Brain microvascular endothelial cell (primary cell): ENCODE measurements at places on chromosomes 1 and 21.

DNA sequence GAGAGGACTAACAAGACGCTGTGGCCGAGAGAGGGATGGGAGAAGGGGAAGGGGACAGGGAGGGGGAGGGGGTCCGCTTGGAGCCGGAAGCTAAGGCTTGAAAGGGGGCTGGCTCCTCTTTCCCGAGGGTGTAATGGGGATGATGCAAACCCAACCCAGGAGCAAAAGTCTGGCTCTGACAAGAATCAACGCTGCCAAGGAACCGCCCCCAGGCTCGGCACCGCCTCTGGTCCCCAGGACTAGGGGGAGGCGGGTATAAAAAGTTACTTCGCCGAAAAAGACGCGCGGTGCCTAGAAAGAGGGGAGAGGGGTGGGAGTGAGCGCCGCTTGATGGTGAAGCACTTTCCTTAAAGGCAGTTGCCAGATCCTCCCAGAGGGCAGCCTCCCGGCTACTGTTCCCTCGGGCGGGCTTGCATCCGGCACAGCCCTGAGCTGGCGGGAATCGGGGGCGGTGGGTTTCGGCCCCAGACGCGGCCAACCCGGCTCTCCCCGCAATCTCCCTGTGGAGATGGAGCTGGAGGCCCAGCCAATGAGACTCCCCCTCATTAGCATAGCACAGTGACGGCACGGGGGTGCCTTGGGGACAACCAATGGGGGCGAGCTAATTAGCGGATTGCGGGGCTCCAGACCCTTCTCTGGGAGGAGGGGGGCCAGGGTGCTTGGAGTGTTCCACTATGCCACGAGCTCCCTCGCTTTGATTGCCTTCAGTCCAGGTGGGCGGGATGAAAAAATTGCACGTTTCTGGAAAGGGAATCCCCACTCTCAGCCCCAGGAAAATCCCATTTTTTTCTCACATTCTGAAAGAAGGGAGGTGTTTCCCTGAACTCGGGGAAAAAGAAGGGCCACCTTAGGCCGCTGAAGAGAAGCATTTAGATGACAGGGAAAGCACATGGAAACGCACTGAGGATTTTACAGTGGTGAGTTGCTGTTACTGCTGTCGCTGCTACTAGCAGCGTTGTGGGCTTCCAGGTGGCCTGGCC, at the start of gene KCNT2:
TSS of gene KCNT2 (minus strand) at position 51 of the 980 bp plus-strand sequence. CDS start 131 bp downstream, outside the sequence.
- peak; percentile 50 for DNase-seq

DNA sequence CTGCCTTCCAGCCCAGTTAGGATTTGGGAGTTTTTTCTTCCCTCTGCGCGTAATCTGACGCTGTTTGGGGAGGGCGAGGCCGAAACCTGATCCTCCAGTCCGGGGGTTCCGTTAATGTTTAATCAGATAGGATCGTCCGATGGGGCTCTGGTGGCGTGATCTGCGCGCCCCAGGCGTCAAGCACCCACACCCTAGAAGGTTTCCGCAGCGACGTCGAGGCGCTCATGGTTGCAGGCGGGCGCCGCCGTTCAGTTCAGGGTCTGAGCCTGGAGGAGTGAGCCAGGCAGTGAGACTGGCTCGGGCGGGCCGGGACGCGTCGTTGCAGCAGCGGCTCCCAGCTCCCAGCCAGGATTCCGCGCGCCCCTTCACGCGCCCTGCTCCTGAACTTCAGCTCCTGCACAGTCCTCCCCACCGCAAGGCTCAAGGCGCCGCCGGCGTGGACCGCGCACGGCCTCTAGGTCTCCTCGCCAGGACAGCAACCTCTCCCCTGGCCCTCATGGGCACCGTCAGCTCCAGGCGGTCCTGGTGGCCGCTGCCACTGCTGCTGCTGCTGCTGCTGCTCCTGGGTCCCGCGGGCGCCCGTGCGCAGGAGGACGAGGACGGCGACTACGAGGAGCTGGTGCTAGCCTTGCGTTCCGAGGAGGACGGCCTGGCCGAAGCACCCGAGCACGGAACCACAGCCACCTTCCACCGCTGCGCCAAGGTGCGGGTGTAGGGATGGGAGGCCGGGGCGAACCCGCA, at the start of gene PCSK9:
TSS of gene PCSK9 (plus strand) at position 207 of the 741 bp plus-strand sequence. CDS start at position 497, 290 bp downstream.
- DNase-seq: no peak

GRCh38 chr1:233094269-233094668, 143.9 kb downstream of the NTPCR start:
- DNase-seq: no peak

- peak; percentile 69 for DNase-seq
These were observed 50.1 kb downstream of the NDUFS5 start for GRCh38 chr1:39076127-39076798.

GRCh38 chr1:193754732-193755427, 568.5 kb upstream of the B3GALT2 start:
- DNase-seq: no peak

DNA sequence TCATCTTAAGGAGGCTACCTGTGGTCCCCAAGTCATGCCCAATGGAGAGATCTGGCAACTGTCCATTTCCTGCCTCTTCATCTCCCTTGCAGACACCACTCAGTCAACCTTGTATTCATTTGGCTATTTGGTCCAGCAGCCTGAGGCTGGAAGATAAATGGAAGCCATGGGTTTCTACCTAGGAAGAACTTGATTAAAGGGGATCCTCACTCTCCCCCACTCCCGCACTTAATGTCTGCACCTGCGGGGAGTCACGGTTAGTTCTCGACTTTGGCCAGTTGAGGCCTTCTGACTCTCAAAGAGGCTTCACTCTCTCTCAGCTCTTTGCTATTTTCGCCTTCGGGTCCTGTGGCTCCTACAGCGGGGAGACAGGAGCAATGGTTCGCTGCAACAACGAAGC, 8.4 kb upstream of the ATXN7L2 start:
- no peak for DNase-seq

DNA sequence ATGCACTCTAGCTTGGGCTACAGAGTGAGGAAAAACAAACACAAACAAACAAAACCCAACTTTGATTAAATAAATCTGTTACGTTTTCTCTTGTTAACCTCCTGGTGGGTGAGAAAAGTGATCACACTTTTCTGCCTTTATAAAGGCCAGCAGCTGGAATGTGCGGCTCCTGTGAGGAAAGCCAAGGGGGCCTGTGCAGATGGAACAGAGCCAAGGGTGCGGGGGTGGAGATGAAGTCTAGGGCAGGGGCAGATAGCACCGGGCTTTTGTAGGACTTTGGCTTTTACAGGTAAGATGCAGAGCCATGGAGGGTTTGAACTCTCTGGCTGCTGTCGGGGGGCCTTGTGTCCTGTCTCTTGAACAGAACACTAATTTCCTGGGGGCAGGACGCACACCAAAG, 40.7 kb upstream of the GPR37L1 start:
- DNase-seq: no peak

- DNase-seq: no peak
These were observed 125.2 kb downstream of the PLXNA2 start for GRCh38 chr1:208118841-208119606.

- no peak for DNase-seq
These were observed 61.7 kb downstream of the JMJD4 start for GRCh38 chr1:227673441-227673840.

- no peak for DNase-seq
These were observed 20.7 kb downstream of the METTL13 start for GRCh38 chr1:171802207-171802606.

DNA sequence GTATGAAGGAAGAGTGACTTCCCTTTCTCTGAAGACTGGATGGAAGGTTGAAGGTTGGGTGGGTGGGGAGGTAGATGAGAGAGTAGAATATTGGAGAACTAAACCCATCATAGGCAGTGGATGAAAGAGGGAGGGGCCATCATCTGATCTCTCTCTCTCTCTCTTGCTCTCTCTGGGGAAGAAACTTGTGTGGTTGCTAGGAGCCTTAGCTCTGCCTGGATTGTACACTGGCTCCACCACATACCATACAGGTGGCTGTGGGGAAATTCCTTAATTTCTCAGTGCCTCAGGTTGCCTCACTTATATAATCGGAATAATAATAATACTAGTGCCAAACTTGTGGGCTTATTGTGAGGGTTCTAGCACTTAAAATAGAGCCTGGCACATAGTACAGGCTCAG, 9.5 kb downstream of the XCL1 start:
- no peak for DNase-seq

GRCh38 chr1:100087396-100087795, 45.3 kb downstream of the SASS6 start:
- DNase-seq: no peak

- DNase-seq: no peak
These were observed 72.3 kb upstream of the ARTN start for GRCh38 chr1:43861337-43861736.

DNA sequence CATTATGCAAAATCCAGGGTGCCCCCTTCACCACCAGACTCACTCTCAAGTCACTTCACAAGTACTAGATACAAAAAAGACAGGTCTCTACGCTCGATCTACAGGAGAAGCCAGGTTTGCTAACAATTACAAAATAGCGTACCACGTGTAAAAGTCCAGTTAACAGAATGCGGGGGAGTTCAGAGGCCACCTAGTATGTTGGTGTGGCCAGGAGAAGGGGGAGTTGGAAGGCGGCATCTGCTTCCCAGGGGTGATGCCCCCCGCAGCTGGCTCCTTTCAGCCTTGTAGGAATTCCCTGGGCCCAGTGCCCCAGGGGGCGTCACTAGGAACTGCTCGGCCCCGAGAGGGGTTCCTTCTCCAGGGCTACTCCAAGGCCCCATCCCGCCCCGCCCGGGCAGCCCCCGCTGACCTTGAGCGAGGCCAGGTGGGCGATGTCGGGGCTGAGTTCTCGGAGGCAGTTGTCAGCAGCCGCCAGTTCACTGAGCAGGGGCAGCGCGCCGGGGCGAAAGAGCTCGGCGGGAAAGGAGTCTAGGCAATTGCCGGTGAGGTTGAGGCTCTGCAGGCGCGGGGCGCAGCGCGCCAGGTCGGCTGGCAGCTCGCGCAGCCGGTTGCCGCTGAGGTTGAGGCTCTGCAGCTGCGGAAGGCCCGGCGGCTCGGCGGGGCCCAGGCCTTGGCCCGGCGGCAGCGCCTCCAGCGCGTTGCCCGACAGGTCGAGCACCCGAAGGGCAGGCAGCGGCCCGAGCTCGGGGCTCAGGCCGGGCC, 664 bp downstream of the LRRC47 start:
- DNase-seq: no peak

DNA sequence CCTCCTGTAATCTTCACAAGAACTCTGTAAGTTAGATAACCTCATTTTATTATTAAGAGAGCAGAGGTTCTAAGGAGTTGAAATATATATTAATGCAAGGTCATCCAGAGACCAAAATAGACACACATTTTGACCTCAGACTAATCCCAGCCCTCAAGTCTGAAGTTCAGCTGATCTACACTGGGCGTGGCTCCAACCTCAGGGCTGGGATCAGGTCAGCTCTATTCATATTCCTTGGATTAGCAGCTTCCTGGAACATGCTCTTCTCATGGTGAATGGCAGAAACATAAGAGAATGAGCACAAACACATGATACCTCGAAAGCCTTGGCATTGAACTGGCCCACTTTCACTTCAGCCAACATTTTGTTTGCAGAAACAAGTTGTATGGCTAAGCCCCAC, 200.8 kb upstream of the ST6GALNAC5 start:
- DNase-seq: no peak

DNA sequence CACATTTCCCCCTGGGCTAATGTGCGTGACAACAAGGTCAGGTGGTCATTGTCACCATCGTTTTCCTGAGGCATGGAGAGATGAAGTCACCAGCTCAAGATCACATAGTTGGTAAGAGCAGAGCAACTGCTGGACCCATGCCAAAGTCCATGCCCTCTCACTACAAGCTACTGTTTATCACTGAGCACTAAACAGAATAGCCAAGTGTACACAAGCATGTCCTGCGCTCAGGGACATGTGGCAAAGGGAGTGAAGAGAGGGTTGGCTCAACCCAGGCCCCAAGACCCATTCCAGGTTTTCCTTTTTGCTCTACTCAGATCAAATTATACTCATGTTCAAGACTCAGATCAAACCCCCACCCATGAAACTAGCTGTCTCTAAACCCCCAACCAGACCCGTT, 20.8 kb downstream of the LRRC52 start:
- DNase-seq: no peak

DNA sequence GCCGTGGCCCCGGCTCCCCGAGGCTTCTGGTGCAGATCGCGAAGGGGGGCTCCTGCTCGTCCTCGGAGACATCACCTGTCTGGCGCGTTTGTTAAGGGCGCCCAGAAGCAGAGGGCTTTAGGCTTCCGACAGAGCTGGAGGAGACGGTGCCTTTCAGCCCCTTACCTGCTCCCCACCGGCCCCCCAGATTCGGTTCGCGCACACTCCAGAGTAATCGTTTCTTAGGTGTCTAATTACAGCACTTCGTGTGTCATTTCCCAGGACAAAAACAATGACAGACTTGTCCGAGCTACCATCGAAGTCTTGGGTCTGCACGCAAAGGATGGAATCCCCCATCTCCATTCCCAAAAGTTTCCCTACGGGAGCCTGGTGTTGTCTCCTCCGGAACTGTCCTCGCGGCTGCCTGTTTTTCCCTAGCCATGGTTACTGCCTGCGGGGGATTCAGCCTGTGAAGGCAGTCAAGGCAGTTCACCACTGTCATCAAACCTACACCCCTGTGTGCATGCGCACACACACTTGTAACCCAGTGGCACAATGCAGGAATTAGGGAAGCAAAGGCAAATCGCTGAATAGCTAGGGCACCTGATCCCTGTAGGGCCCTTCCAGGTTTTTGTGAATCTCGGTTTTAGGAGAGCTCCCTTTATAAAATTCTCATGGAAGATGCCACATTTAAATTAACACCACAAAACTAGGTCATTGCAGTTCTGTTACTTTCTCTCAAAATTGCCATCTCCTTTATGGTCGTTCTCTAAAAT, 738 bp upstream of the CDC42BPA start:
- peak; percentile 30 for DNase-seq

DNA sequence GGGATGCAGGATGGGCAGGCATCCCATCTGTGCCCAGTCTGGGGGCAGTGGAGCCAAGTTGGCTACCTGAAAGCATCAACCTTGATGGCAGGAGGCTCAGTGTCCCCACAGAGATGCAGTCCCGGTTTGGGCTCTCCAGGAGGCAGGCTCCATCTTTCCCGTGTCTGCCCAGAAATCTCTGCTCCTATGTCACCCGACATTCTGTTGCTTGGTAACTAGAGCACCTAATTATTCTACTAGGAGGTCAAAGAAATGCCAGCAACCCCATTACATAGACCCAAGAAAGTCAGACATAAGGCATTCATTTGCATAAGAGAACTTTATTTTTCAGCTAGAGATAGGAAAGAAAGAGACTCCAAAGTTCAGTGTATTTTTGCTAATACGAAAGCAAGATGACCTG, 100.3 kb upstream of the BACE2 start:
- no peak for DNase-seq
